ENCODE measurements at places on chromosomes 7 and 10. TPM values are rescaled to one million over a fixed set of nuclear protein-coding genes. Genes with fewer than 3 reads are reported as not detected.

GCK gene
- total RNA-seq = 0.45 TPM

CHN2 gene
- 6.8 TPM for total RNA-seq

LRRC61 gene
- total RNA-seq = 21.4 TPM

CAMK2B gene
- not detected for total RNA-seq

NPTX2 gene
- total RNA-seq = 0.22 TPM

KCND2 gene
- not detected for total RNA-seq

TET1 gene
- 1.6 TPM for total RNA-seq

GIMAP4 gene
- 121 TPM for total RNA-seq

PRXL2A gene
- total RNA-seq = 5.1 TPM

KIAA1217 gene
- 0.44 TPM for total RNA-seq

AKR1D1 gene
- not detected for total RNA-seq

RAPGEF5 gene
- total RNA-seq = 0.32 TPM

HOXA13 gene
- not detected for total RNA-seq

WNT8B gene
- 0.23 TPM for total RNA-seq

CTAGE6 gene
- total RNA-seq = 2.2 TPM

PIK3AP1 gene
- total RNA-seq = 7.9 TPM

All from T-cell (primary cell).